ENCODE measurements at places on chromosomes 11 and 22.

- DNase-seq: no peak
Observed at GRCh38 chr22:30087611-30088010, 7.3 kb downstream of the HORMAD2 start.

- peak; percentile 65 for DNase-seq
Observed at GRCh38 chr11:64207256-64208085, 950 bp downstream of the FERMT3 start.

- no peak for DNase-seq
Observed at GRCh38 chr11:130760515-130761125, 155.7 kb downstream of the SNX19 start.

DNA sequence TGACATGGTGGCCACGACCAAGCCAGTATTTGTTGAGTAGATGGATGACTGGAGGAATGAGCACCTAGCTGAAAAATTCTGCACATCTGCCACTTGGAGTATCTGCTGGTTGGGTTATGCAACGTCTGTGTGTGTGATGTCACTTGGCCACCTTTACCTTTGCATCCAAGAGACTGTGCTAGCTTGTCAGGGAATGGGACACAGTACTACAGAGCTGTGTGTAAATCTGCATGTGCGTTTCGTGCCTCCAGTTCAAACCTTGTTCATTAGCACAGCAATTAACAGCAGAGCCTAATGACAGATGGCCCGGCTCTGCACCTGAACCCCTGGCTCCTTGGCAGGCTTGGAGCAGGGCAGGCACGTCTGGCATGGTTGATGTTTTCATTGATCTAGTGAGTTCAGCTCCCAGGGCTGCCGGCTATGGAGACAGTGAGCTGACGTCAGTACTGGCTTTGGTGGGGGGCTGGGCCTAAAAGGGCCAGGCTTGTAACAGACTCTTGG, 188.4 kb upstream of the NAV2 start:
- DNase-seq: no peak

DNA sequence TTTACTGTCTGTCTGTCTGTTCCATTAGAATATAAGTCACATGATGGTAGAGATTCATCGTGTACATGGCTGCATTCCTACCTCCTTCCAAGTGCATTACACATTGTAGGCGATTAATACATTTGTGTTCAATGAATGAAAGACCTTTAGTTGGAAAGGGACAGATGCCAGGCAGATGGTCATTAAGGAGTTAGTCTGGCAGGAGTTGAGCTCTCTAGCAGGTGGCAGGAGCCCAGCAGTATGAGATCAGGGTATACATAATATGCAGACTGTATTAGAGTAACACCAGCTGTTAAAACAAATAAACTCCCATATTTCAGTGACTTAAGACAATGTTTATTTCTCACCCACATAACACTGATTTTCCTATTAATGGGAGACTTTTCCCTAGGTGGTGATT, 147.7 kb upstream of the LARGE1 start:
- DNase-seq: no peak

DNA sequence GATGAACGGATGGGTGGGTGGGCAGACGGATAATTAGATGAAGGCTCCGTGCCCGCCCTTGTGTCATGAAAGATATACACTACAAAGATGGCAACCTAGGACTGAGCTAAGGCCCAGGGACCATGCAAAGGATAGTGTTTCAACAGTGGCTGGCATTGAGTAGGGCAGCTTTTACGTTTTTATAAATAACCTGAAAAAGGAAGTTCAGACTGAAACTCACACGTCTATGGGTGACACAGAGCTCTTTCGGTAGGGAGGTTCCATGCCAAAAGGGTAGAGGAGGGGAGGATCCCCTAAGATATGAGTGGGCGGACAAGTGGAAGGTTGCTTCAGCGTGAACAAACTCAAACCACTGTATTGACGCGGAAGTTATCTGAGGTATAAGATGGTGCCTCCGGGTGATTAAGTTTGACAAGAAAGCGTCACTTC, 90.5 kb downstream of the UBASH3B start:
- no peak for DNase-seq

- no peak for DNase-seq
Observed at GRCh38 chr11:15107730-15108515, 6.8 kb upstream of the INSC start.

DNA sequence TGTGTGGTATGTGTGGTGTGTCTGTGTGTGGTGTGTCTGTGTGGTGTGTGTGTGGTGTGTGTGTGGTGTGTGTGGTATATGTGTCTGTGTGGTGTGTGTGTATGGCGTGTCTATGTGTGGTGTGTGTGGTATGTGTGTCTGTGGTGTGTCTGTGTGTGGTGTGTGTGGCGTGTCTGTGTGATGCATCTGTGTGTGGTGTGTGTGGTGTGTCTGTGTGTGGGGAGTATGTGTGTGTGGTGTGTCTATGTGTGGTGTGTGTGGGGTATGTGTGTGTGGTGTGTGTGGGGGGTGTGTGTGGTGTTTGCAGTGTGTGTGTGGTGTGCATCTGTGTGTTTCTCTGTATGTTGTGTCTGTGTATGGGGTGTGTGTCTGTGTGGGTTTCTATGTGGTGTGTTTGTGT, 7.8 kb upstream of the PVALB start:
- no peak for DNase-seq

- peak; percentile 73 for DNase-seq
Observed at GRCh38 chr11:1749395-1750351, 722 bp downstream of the IFITM10 start.

DNA sequence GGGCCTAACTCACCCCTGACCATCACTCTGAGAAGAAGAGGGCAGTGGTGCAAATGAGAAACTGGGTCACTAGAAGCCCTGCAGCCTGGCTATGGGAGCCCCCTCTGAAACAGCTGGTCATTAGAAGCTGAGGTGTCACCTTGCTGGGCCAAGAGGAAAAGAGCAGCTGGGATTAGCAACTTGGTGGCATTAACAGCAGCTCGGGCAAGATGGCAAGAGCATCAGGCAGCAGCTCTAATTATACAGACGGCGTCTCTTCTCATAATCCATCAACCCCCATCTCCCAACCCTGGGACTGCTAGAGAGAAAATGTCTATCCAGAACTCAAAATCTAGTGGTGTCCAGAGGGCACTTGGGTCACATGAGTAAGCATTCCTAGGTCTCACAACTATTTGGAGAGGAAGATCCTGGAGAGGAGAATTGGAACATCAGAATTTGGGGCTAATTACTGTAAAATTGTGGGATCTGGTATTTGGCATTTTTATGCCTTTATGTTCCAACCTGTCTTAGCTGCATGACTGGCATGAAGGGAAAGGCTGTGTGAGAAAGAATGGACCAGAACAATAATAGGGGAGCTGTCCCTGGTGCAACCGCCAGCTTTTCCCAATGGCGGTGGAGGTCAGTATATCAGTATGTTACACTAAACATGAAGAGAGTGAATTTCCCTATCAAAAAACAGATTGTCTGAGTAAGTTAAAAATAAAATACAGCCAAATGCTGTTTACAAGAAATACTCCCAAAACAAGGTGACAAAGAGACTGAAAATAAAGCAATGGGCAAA, 7.6 kb upstream of the LMO1 start:
- DNase-seq: no peak

DNA sequence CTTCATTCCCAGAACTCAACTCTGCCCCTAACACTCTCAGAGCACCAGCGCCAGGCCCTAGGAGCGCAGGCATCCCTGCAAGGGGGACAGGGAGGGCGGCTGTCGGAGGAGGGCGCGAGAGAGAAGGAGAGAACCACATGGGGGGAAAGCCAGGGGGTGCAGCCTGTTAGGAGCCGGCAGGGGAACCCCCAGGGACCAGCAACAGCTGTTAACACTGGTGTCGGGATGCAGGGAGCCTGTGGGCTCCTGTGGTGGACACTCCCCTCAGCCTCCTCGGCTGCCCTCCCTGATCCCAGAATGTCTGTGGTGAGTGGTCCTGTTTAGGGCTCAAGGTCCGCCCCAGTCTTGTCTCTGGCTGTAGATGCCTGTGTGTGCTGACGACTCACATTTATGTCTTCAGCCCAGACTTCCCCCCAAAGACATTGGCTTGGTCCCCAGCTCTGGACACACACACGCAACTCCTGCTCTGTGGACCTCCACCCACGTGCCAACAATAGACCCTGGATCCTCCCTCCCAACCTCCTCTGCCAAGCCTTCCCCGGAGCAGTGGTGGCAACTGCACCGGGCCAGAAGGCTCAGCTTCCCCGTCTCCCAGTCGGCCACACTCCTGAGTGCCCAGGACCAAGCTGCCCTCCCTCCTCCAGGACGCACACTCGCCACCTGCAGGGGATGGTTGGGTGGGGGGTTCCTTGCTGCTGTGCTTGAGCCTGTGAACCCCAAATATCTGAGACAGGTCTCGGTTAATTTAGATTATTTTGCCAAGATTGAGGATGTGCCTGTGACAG, 817 bp upstream of the IFITM5 start:
- no peak for DNase-seq

GRCh38 chr11:114075891-114076441, 16.5 kb downstream of the ZBTB16 start:
- DNase-seq: no peak

- no peak for DNase-seq
Observed at GRCh38 chr22:27314276-27314807, 487.2 kb downstream of the MN1 start.

GRCh38 chr22:24006207-24006913, 1.1 kb upstream of the GSTT4 start:
- DNase-seq: no peak

DNA sequence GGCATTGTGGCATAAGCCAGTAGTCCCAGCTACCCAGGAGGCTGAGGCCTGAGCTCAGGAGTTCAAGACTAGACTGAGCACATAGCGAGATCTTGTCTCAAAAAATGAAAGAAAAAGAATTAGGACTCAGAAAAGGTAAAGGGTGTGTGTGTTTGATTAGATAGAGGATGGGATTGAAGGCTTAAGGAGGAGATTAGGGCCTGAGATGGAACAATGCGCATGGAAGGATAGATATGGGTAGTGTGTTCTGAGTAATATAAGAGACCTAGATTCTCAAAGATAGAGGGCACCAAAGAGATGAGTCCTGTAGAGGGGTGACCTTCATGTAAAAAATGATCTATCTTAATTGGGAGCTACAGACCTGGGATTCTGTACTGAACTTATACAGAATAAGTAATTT, 17.3 kb upstream of the RAB30 start:
- DNase-seq: no peak

DNA sequence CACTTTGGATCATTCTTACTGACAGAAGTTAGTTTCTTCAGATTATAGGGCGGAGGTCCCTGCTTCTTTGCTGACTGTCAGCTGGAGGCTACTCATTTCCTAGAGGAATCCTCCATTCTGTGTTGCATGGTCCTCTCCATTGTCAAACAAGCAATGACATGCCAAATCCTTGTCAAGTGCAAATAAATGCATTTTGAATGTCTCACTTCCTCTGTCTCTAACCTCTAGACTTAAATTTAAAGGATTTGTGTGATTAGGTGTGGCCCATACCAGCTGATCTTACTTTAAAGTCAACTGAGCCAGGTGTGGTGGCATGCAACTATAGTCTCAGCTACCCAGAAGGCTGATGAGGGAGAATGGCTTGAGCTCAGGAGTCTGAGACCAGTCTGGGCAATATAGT, 458.4 kb upstream of the CCDC179 start:
- no peak for DNase-seq

DNA sequence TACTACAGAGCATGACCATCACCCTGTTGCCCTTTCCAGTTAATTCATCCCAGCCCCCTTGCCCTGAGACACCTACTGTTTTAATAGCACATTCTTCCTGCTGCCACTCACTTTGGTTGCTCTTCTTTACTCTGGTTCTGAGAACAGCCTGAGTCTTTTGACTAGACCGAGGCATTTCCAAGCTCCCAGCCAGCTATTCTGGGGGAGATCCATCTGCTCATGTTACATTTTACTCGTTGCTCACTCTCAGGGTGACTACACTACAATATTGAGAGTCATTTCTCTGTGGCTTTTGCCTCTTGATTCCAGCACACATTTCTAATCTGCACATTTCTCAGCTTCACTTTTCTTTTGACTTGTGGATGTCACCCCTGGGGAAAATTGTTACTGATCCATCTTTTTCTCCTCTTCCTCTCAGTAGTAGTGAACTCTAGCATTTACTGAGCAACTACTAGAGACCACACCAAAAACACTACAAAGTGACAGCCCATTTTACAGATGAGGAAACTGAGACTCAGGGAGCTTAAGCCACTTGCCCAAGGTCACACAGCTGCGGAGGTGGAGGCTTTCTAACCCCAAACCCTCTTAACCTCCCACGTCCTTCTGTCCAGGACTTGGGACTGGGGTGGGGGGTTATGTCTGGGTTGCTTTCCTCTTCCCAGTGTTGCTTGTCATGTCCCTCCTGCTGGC, 117.8 kb downstream of the C11orf91 start:
- no peak for DNase-seq

GRCh38 chr11:108216988-108217387, 5.5 kb downstream of the NPAT start:
- no peak for DNase-seq

- no peak for DNase-seq
Observed at GRCh38 chr22:36552289-36552688, 23.3 kb upstream of the EIF3D start.

DNA sequence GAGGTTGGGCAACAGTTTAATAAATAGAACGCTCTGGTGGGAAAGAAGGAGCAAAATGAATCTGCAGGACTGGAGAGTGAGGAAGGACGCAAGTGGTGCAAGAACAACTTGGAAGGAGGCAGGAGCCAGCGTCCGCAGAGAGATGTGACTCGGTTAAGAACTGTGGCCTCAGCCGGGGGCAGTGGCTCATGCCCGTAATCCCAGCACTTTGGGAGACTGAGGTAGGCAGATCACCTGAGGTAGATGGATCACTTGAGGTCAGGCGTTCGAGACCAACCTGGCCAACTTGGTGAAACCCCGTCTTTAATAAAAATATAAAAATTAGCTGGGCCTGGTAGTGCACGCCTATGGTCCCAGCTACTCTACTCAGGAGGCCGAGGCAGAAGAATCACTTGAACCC, 319.7 kb downstream of the LARGE1 start:
- no peak for DNase-seq

DNA sequence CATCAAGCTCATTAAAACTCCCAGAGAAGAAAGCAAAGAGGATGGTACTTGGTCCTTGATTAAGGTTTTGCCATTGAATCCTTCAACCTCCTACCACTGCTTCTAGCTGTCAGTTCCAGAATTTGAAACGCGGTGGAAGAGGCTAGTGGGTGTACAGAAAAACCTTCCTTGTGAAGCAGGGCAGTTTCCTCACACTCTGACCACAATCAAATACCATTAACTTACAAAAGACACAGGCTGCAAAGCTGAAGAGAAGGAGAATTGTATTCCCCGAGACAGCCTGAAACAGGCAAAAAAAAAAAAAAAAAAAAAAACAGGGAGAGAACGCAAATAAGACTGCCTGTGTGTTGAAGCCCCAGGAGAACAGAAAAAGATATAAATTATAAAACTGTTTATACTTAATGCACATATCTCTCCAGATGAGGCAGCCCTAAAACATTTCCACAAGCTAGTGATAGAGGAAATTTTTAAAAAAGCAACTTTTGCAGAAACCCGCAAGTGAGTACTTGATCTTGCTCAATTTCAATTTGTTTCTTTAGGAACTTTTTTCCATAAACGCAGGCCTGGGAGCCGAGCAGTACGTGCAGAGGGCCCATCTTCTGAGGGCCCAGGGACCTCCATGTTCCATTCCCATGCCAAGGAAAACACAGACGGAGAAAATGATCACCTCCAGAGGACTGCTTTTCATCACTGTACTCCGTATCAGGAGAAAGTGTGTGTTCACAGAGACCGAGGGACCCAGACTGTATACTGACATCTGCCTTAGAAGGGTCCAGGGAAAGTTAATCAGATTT, 218.7 kb upstream of the BLID start:
- DNase-seq: no peak

Data from GM04503 (cell line).